Stimulated activated naive CD4-positive, alpha-beta T cell treated with Interleukin-2 at 50 U/mL for 16 hours (primary cell): ENCODE measurements at places on chromosomes 13 and 19.

DNA sequence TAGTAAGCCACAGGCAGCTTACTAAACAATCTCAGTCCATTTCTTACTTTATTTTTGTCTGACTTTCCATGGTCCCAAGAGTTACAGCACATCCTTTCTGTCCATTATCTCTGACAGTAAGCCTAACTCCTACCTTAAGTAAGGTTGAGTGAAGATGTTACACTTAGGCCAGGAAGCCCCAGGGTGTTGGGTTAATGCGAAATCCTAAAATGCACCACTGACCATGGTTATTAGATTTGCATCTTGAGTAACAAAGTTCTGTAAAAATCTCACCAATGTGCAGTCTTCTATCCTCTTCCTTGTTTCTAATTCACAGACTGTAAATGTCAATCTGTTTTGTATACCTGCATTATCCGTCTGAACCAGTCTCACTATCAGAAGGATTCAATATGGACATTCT, 462.5 kb downstream of the FGF14 start:
- DNase-seq: no peak

- no peak for DNase-seq
These were observed 61.5 kb upstream of the UBL3 start for GRCh38 chr13:29911781-29912418.

GRCh38 chr19:34246340-34246739, 8.0 kb upstream of the GARRE1 start:
- DNase-seq: no peak

DNA sequence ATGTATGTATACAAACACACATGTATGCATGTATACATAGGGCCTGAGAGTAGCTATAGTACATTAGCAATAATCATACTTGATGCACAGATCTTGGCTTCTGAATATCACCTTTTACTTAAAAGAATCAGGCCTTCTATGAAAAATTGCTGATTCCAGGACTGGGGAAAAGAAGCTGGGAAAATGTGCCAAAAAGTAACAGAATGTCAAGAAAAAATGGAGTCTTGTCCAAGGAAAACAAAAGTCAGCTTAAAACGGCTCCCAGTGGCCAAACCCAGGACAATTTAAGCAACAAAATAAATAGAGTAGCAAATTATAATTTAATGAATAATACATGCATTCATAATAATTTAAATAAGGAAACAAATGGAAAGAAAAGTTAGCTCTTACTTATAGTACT, 2104.9 kb downstream of the PCDH9 start:
- DNase-seq: no peak

DNA sequence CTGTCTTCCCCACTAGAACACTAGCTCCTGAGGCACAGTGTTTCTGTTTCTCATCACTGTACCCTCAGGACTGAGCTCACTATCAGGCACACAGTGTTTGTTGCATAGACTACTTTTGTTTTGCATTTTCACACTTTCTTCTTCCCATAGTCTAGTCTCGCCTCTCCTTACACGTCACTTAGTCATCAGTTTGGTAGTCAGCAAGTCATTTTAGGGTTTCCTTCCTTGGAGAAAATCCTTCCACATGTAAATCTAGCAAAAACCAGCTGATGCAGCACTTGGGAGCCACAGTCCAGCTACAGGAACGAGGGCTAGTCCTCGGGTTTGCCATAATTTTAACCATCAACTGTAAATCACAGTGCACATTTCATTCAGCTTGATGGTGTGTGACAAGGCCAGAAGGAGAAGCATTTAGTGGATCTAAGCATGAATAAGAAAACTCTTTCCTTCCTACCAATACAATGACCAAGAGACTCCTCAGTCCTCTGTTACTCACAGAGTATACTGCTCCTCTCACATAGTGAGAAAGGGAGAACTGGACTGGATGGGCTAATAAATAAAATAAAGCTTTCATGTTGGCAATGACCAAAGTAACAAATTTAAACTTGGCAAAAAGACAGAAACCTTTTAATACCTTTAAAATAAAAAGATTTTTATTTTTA, 221.0 kb downstream of the KLF12 start:
- no peak for DNase-seq

GRCh38 chr19:4911786-4912672, 2.7 kb downstream of the UHRF1 start:
- DNase-seq: peak; percentile 68

DNA sequence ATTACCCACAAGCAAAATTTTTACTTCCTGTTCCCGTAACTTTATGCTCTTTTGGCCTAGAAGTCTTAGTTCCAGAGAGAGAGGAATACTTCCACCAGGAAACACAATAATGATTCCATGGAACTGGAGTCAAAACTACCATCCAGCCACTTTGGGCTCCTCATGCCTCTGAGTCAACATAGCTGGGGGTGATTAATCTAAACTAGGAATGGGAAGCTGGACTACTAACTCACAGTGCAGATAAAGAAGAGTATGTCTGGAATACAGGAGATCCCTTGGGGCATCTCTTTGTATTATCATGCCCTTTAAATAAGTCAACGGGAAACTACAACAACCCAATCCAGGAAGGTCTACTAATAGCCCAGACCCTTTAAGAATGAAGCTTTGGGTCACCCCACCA, 8.9 kb upstream of the ELF1 start:
- DNase-seq: no peak

DNA sequence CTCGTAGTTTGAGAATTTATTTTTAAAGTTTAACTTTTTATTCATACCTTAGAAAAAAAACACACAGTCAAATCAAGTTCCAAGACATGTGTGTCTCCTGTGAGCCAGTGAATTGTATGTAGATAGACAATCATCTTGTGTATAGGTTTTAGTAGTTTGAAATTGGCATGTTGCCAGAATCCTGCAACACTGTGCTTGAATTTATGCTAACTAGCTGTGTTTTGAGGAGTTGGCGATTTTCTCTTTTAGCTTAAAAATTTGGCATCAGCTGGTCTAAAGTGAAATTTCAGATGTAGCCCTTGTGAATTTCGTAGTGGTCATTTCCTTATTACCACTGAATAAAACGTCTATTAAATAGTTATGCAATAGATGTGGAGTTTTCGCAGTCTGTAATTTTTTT, 213.2 kb downstream of the ATP8A2 start:
- DNase-seq: no peak

DNA sequence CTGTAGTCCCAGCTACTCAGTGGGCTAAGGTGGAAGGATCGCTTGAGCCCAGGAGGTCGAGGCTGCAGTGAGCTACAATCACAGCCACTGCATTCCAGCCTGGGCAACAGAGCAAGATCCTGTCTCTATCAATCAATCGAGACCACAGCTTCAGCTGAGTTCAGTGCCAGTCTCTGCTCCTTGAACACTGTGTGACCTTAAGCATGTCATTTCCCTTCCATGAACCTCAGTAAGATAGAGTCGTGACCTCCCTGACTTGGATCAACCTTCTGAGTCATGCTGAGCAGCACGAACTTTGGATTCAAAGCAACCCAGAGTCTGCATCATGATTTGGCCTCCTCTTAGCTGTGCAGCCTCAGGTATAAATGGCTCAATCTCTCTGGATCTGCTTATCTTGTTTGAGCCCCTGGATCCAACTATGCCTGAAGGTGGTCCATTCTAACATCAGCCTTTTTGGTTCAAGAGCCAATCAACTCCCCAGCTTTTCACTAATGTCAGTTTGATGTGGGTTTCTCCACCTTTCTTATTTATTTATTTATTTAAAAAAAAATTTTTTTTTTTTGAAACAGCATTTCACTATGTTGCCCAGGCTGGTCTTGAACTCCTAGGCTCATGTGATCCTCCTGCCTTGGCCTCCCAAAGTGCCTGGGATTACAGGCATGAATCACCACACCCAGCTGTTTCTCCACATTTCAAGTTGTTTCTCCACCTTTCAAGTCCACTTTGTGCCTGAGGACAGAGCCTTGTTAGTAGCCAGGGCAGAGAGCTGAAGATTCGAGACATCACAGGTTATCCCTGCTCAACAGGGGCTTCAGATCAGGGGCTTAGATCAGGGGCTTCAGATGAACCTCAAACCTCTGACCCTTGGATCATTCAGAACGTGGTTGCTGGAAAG, 26.4 kb downstream of the PTPRS start:
- no peak for DNase-seq

- no peak for DNase-seq
These were observed 20.6 kb downstream of the ZNF701 start for GRCh38 chr19:52590728-52591127.

GRCh38 chr19:19500975-19501644, 14.2 kb downstream of the TSSK6 start:
- no peak for DNase-seq

DNA sequence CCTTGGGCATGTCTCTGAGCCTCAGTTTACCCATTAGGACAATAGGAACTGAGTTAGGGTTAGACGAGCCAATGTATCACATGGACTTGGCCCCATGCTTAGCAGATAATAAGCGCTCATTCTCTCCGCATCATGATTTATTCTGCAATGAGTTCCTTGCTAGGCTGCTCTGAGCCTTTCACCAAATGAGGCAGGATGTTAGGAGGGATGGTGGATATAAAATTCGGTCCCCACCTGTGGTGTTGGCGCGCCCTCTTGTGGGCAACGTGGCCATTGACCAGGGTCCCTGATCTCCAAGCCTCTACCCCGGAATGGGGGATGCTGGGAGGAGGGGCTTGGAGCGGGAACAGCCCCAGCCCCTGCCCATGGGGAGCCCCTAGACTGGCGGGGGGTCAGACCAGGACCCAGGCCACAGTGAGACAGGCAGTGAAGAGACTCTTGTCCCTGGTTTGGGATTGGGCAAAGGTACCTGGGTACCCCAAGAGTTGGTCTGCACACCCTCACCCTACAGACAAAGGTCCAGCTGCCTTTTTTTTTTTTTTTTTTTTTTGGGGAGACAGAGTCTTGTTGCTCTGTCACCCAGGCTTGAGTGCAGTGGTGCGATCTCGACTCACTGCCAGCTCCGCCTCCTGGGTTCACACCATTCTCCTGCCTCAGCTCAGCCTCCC, 43.9 kb downstream of the CERS4 start:
- peak; percentile 69 for DNase-seq

DNA sequence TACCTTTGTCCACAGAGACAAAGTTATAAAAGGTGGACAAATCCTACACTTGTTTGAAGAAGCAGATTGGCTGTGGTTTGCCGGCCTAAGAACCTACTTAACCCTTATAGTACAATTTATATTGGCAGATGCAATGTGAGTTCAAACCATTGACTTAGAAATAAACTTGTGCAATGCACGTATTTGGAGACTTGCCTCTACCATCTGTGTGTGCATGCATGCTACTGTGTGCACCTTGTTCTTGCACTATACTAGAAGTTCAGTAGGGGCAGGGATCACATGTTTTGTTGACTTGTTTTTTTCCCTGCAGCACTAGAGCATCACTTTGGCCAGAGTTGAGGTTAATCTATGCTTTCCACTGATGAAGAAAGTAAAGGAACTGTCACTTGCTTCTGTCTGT, 163.1 kb upstream of the SERP2 start:
- no peak for DNase-seq

DNA sequence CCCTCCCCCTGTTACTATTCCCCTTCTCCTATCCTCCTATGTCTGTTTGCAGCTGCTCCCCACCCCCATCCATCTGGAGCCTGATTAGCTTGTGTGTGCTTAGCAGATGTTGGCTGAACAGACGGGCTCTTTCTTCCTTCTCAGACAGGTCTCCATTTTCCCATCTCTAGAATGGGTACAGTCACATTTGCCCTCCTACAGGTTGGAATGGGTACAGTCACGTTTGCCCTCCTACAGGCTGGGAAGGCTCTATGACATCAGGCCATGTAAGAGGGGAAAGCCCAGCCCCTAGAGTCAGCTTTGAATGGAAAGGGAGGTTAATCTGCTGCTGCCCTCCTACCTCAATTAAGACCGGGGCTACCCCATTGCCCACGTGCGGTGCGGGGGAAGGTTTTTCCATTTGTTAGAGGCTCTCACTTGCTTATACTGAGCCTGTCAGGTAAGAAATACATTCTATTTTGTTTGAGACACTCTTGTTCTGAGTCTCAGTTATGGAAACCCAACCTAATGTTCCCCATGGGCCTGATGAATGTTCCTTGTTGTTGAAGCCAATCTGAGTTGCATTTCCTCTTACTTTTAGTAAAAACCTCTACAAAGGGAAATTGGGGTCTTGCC, 2.2 kb upstream of the CLEC17A start:
- DNase-seq: peak; percentile 83

- peak; percentile 8 for DNase-seq
These were observed 25.1 kb downstream of the CARD8 start for GRCh38 chr19:48230555-48231129.

DNA sequence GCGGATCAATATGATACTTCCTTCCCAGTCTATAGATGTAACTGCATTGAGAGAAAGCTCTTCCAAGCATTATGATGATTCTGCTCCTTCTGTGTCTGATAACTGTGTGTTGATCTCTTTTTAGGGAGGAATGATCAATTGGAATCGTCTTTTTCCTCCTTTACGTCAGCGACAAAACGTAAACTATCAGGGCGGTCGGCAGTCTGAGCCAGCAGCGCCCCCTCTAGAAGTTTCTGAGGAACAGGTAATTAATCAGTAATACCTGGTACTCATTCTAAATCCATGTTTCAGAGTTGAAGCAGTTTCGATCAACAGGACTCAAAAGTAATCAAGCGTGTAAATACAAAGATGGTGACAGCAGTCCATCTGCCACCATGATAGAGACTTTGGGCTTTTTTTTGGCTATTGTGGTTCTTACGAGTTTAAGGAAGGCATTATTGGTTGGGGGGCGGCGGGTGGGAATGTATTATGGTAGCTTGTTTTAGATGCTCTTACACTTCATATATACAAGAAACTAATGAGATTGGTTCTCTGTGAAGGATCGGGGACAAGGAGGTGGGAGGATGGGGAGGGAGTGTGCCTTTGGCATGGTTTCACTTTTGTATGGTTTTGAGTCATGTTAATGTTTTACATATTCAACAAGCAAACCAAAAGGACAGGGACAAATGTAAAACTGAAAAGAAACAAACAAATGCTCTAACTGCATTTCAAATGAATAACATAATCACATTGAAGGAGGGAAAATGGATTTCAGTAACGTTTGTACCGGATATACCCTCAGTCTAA, 60.7 kb upstream of the GPR183 start:
- no peak for DNase-seq

DNA sequence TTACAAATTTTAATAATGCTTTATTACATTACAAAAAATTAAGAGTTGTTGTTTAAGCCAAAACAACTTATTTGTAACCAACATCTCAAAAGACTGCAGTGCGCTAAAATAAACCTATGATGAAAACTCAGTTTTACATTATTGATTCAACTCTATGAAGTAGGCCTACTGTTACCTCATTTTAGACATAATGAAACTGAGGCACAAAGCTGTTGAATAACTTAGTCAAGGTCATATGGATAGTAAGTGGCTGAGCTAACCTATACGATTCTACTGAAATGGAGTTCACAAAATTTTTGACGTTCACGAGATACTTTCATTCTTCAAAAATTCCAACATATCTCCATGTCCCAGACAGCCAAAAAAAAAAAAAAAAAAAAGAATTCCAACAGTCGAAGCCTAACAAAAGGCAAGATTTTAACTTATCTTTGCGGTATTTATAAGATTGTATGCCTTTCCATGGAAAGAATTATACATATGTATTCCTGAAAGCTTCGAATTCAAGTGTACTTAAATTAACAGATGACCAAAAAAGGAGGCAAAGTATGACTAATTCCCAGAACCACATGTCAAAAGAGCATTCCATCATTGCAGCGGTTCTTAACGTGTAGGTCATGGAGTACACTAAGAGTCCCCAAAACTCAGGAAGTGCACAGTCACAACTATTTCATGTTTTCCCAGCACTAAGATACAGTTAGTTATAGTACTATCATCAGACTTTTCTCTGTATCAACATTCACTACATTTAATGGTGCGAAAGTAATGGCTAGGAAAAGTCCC, 69.4 kb downstream of the PSPC1 start:
- DNase-seq: no peak

- no peak for DNase-seq
These were observed 29.5 kb upstream of the LDLR start for GRCh38 chr19:11059511-11060358.
